ENCODE measurements at places on chromosomes 11 and 22.

GRCh38 chr11:92596596-92597317, 372.1 kb downstream of the FAT3 start:
- no peak for DNase-seq

DNA sequence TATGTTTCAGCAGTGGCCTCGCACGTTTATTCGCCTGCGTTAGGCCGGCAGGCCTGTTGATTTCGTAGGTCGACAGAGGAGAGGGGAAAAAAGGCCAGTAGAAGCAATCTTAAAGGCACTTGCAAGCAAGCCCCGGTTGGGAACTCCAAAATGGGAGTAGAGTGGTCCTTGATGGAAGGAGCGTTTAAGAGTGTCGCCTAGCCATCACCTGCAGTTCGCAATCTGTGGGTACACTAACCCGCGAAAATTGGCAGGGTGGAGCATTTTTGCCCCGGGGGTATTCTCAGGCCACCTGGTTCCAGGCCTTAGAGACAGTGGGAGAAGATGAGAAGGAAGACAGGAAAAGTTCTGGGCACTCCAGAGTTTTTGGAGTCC, 1.1 kb downstream of the EWSR1 start:
- DNase-seq = no peak

GRCh38 chr11:117610901-117611300, 186.1 kb downstream of the DSCAML1 start:
- no peak for DNase-seq

- DNase-seq = no peak
Observed at GRCh38 chr11:7320306-7320705, 68.6 kb downstream of the SYT9 start.

GRCh38 chr11:22456993-22457762, 119.0 kb downstream of the SLC17A6 start:
- no peak for DNase-seq

Measured in breast epithelium (tissue), 4 donors.